ENCODE measurements at places on chromosomes 6 and 20. TPM values are rescaled to one million over a fixed set of nuclear protein-coding genes. Genes with fewer than 3 reads are reported as not detected.
A peak's percentile ranks its signal among the peaks of the same experiment; 100 is the strongest.

- DNase-seq: no peak
- H3K4me1 ChIP-seq: no peaks in the 10 kb centered on the region
- H3K4me3 ChIP-seq: no peak overlapping the region
- no peak overlapping the region for H3K27ac ChIP-seq
Measured at GRCh38 chr6:112579601-112580000, 232.5 kb downstream of the RFPL4B start.

- H3K4me1 ChIP-seq: no peaks in the 10 kb centered on the region
- H3K4me3 ChIP-seq: no peak overlapping the region
- peaks cover 12% of the 10 kb centered on the region for H3K36me3 ChIP-seq
- H3K27ac ChIP-seq: no peak overlapping the region
Measured at GRCh38 chr6:5638666-5639065, 368.1 kb downstream of the NRN1 start.

- H3K4me3 ChIP-seq: no peak overlapping the region
- H3K27ac ChIP-seq: no peak overlapping the region
- H3K4me1 ChIP-seq: peaks cover 5% of the 10 kb centered on the region
Measured at GRCh38 chr6:53411451-53411850, 62.7 kb upstream of the ELOVL5 start.

GRCh38 chr6:116556065-116556464 is 2.5 kb downstream of the CALHM4 start:
- no peaks in the 10 kb centered on the region for H3K36me3 ChIP-seq
- peaks cover under 1% of the 10 kb centered on the region for H3K4me1 ChIP-seq
- H3K4me3 ChIP-seq: no peak overlapping the region
- H3K27me3 ChIP-seq: peaks cover 31% of the 10 kb centered on the region
- DNase-seq: no peak

- H3K4me3 ChIP-seq: no peak overlapping the region
- H3K27me3 ChIP-seq: no peaks in the 10 kb centered on the region
- H3K27ac ChIP-seq: peak overlapping the region; percentile 31
- no peak for DNase-seq
Measured at GRCh38 chr20:38046572-38046971, 13.0 kb downstream of the RPRD1B start.

GRCh38 chr6:166640342-166641043 is 13.4 kb upstream of the RPS6KA2 start:
- H3K27me3 ChIP-seq: peaks cover 38% of the 10 kb centered on the region
- DNase-seq: no peak
- no peak overlapping the region for H3K27ac ChIP-seq
- H3K4me1 ChIP-seq: peaks cover 2% of the 10 kb centered on the region

GRCh38 chr6:56450882-56451739 is 191.6 kb downstream of the DST start:
- no peaks in the 10 kb centered on the region for H3K4me1 ChIP-seq
- DNase-seq: no peak
- no peak overlapping the region for H3K27ac ChIP-seq
- no peaks in the 10 kb centered on the region for H3K36me3 ChIP-seq

- H3K27ac ChIP-seq: no peak overlapping the region
- peak overlapping the region; percentile 40 for H3K4me3 ChIP-seq
- H3K4me1 ChIP-seq: peaks cover 16% of the 10 kb centered on the region
- H3K27me3 ChIP-seq: peaks cover 32% of the 10 kb centered on the region
- no peaks in the 10 kb centered on the region for H3K36me3 ChIP-seq
- no peak for DNase-seq
Measured at GRCh38 chr6:113860181-113860955, 3.2 kb downstream of the MARCKS start.

GRCh38 chr6:169665289-169665688 is 36.5 kb downstream of the WDR27 start:
- no peak overlapping the region for H3K4me3 ChIP-seq
- no peaks in the 10 kb centered on the region for H3K27me3 ChIP-seq
- H3K4me1 ChIP-seq: peaks cover 7% of the 10 kb centered on the region
- H3K36me3 ChIP-seq: peaks cover 12% of the 10 kb centered on the region

DNA sequence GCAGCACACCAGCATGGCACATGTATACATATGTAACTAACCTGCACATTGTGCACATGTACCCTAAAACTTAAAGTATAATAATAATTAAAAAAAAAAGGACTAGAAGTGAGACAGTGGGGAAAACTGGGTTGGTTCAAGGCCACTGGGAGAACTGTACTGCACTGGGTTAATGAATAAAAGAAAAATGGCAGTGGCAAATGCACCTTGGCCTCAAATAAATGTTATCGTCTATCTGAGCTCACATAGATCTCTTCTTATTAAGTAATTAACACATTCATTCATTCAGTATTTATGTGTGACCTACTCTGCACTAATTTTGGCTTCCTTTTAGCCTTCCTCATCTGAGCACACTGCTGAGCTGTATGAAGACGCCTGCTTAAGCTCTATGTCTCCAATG is 17.5 kb downstream of the CITED2 start:
- H3K4me1 ChIP-seq: peaks cover 10% of the 10 kb centered on the region
- no peak overlapping the region for H3K4me3 ChIP-seq
- peaks cover 3% of the 10 kb centered on the region for H3K27me3 ChIP-seq

GRCh38 chr20:32164984-32165735 is 42.4 kb downstream of the PLAGL2 start:
- peaks cover 52% of the 10 kb centered on the region for H3K36me3 ChIP-seq
- H3K4me3 ChIP-seq: no peak overlapping the region
- H3K27me3 ChIP-seq: no peaks in the 10 kb centered on the region
- no peak for DNase-seq

- no peaks in the 10 kb centered on the region for H3K4me1 ChIP-seq
- H3K27ac ChIP-seq: no peak overlapping the region
- H3K4me3 ChIP-seq: no peak overlapping the region
- no peak for DNase-seq
- no peaks in the 10 kb centered on the region for H3K36me3 ChIP-seq
Measured at GRCh38 chr6:81226957-81227356, 525.5 kb downstream of the TENT5A start.

DNA sequence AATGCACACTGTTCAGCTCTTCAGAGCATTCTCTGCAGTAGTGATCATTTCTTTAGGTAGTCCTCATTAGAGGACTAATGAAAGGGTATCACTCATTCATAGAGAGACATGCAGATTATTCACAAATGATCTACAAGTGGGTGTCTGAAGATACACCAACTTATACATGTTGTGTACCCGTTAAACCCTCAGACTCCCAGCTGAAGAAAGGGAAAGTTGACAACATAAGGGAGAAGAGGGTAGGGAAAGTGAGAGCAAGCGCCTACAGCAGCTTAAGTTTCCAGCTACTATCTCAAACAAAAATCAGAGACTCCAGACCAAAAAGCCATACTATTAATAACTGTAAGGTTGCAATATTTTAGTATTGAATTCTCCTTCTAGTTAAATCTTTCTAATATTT is 37.1 kb downstream of the FAXC start:
- H3K4me3 ChIP-seq: no peak overlapping the region
- no peaks in the 10 kb centered on the region for H3K4me1 ChIP-seq
- no peaks in the 10 kb centered on the region for H3K36me3 ChIP-seq
- DNase-seq: no peak

GRCh38 chr6:93222071-93222851 is 197.1 kb downstream of the EPHA7 start:
- no peaks in the 10 kb centered on the region for H3K36me3 ChIP-seq
- no peak overlapping the region for H3K4me3 ChIP-seq
- no peak overlapping the region for H3K27ac ChIP-seq

GRCh38 chr6:20119485-20119884 is 92.8 kb downstream of the MBOAT1 start:
- H3K36me3 ChIP-seq: peaks cover 55% of the 10 kb centered on the region
- no peaks in the 10 kb centered on the region for H3K27me3 ChIP-seq
- no peak overlapping the region for H3K4me3 ChIP-seq
- H3K4me1 ChIP-seq: no peaks in the 10 kb centered on the region
- DNase-seq: no peak

Gene FRMD1
- total RNA-seq: not detected

Gene SLC26A8
- not detected for total RNA-seq

Gene SYCP2
- total RNA-seq: 4.6 TPM

Gene ETV7
- 0.51 TPM for total RNA-seq

Gene PSMF1
- total RNA-seq: 182 TPM

Gene ANKEF1
- total RNA-seq: 0.25 TPM

Gene RUNX2
- total RNA-seq: 60.8 TPM

Gene IL17F
- total RNA-seq: not detected

Gene KCNB1
- not detected for total RNA-seq

Gene PTP4A1
- 88.8 TPM for total RNA-seq

Gene MAK
- 0.41 TPM for total RNA-seq

Gene EYA4
- total RNA-seq: not detected

Gene NRN1
- total RNA-seq: 0.75 TPM

Gene MCCD1
- total RNA-seq: not detected

All from activated T-helper 2 cell treated with anti-CD3 and anti-CD28 coated beads, Interferon-gamma antibody, Interleukin-2, Interleukin-4, amounts not matched to agents 10 μg/mL and 5 μg/mL and 100 μg/mL, durations not matched to agents 14 hours and 24 hours and 36 hours (primary cell).